ENCODE measurements at places on chromosomes 5 and 9.
A peak's percentile ranks its signal among the peaks of the same experiment; 100 is the strongest.

DNA sequence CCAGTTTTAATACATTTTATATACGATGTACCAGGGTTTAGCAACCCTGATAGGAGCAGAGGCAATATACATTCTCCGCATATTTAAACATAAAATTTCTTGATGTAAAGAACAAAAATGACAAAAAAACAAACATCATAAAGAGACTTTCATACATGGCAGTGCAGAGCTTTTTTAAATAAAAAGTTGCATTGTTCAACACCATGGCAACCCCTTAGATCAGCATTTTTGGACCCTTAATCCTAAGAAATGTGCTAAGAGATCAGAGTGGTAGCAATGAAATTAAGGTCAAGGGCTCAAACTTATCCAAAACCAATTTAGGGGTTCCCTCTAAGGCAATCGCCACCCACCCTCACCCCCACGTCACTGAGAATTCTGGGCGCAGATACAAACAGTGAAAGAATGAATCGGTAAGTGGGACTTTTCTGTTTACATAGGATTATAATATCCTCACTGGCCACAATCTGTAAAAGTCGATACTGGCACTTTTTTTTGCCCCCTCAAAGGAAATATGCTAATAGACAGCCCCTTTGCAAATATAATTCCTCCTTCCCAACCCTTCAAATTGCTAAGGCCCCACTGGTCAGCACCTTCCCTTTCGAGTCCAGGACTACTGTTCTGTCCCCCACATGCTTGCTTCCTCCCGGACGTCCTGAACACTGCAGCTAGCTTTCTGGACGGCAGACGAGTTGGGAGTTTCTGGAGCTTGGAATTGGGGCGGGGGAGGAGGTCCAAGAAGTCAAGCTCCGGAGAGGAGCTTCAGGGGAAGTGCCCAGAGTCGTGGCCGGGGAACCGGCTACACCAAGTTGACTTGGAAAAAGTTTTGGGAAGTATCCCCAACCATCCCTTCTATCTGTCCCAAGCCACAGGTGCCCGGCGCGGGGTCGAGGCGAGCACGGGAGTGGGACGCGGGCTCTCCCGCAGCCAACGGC, 2.2 kb downstream of the GAS1 start:
- DNase-seq: no peak

- DNase-seq: no peak
These were observed 375.1 kb downstream of the SPATA31D1 start for GRCh38 chr9:82363682-82364081.

GRCh38 chr5:174293006-174293405, 247.5 kb downstream of the NSG2 start:
- DNase-seq: no peak

GRCh38 chr5:179294891-179295777, 50.1 kb downstream of the ADAMTS2 start:
- DNase-seq: no peak

DNA sequence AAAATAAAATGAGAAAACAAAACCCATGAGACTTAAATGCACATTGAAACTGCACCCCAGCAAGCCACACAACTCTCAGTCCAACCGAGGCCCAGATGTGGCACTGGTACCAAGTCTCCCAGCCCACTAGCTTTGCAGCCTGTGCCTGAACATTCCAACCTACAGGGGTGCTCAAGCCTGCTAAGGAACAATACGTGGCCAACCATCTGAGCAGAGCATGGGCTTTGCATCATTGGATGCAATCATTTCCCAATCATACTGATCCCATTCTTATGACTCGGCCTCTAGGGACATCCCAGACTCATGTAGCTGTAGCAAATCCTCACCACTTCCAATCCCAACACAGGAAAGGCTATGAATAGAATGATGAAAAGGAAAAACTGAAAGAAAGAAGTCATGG, 297.2 kb downstream of the SPOCK1 start:
- DNase-seq: no peak

DNA sequence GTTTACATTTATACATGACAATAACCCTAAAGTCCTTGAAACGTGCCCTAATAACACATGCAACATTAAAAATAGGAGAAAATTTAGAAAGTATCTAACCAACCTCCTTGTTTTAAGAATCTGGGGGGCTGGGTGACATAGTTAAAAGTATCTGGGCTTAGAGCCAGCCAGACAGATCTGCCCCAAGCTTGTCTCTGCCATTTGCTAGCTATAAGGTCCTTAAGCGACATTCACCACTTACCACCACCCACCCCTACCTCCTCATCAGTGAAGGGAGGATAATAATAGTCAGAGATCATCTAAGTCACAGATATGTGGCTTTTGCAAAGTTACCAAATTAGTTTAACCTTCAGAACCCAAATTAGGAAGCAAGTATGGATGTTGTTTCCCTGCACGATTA, 33.8 kb upstream of the CAST start:
- no peak for DNase-seq

GRCh38 chr9:133471551-133472276, 7.2 kb downstream of the SLC2A6 start:
- no peak for DNase-seq

DNA sequence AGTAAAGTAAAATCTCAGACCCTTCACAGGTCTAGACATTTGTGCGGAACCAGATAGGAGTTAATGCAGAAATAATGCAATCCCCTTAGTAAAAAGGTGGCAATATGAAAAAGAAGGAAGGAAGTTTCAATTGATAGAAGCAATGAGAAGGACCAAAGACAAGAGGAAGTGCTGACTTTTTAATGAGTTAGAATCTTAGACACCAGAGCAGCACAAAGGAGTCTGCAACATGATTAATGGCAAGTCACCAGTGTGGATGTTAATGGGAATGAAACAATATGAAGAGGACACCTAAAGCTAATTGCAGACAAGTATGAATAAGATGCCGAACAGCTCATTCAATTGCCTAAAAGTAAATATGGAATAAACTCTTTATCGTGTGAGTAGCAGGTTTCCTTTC, 50.9 kb downstream of the MEGF9 start:
- DNase-seq: no peak

- DNase-seq: no peak
These were observed 237.0 kb downstream of the PRELID2 start for GRCh38 chr5:145598184-145598583.

GRCh38 chr5:7261049-7261448, 134.9 kb upstream of the ADCY2 start:
- DNase-seq: peak; percentile 17

- no peak for DNase-seq
These were observed 213.3 kb upstream of the TUSC1 start for GRCh38 chr9:25891527-25891926.

DNA sequence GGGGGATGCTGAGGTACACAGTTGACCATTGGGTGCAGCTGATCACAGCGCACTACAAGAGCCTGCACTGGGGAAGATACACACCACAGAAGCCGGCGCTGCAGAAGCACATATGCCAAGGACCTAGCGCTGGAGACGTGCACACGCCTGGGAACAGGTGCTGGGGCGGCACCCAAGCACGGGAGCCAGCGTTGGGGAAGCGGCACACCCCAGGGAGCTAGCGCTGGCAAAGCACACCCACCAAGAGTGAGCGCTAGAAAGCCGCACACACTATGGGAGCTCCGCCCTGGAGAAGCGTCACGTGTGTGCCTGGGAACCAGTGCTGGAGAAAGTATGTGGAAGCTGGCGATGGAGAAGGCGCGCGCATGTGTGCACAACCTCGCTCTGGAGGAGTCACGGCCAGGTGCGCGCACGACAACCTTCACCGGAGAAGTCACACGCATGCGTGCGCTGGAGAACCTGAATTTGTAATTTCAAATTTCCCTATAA, 4.5 kb downstream of the FANCC start:
- no peak for DNase-seq

DNA sequence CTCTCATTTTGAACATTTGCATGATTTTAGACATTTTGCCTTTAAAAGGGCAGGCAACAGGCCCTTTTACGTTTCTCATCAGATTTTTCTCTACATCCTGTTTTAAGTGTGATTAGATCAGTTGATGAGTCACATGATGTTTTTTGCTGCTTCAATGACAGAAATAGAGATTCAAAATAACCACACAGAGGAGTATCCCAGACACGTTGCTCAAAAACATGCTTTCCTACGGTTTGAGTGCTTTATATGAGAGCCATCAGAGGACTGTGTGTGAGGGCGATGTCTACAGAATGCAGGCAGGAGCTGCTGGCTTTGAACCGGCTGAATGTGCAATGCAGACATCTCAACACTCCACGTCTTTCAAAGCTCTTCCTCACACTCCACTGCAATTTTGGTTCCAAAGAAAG, 42.1 kb downstream of the OTULIN start:
- no peak for DNase-seq

Measured in GM10248 (cell line).